Aorta (tissue), 5 donors: ENCODE measurements at places on chromosomes 3 and 15.
A peak's percentile ranks its signal among the peaks of the same experiment; 100 is the strongest.

GRCh38 chr3:135106445-135106844 is 311.4 kb downstream of the EPHB1 start:
- DNase-seq = no peak

GRCh38 chr3:105866656-105867653 is 1.9 kb downstream of the CBLB start:
- no peak for DNase-seq

GRCh38 chr15:53197426-53197839 is 407.3 kb upstream of the ONECUT1 start:
- peak; percentile 86 for DNase-seq

DNA sequence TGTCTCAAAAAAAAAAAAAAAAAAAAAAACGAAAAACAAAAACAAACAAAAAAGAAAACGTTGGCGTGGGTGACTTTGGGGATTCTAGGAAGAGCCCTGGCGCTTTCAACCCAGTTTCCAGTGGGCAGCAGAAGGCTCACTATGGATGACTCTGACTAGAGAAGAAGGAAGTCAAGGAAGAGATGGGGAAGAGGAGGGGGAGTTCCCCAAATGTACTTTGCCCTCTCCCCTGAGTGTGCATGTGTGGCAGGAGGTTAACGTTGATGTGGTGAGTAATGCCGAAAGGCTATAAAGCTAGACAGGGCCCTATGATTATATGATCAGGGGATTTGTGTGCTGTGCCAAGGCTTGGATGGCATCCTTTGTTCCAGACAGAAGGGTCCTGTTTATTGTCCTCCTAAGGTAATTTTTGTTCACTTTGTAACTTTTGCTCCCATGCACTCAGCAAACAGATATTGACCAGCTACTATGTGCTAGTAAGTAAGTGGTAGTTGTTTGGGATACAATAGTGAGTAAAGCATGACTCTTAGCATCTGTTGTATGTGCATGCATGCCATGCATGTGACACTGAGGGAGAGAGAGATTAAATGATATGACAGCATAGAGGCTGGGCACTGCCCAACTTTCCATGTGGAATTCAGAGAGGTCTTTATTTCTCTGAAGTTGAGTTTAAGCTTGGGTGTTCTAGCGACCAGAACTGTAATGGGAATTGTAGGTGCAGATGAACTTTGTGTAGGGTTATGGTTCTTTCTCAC is 750 bp upstream of the HHLA2 start:
- DNase-seq = no peak

GRCh38 chr15:82072926-82073537 is 27.2 kb upstream of the MEX3B start:
- DNase-seq = no peak

DNA sequence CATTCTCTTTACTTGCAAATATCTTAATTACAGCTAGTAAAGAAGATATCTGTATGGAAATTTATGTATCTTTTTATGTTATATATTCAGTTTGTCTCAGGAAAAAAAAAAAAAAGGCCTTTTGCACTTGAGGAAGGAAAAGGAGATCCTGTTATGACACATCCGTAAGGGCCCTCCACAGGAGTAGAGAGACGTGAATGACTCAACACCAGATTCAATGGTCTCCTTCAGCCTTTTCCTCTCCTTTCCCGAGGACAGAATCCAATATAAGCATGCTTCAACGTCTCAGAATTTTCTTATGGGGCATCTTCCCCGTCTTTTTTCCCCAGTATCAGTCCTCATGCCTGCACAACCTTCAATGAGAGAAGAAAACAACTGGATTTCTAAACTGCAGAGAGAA is 340.3 kb downstream of the NTRK3 start:
- no peak for DNase-seq

- DNase-seq = no peak
These were observed 37.0 kb downstream of the ETFA start for GRCh38 chr15:76274226-76274625.

DNA sequence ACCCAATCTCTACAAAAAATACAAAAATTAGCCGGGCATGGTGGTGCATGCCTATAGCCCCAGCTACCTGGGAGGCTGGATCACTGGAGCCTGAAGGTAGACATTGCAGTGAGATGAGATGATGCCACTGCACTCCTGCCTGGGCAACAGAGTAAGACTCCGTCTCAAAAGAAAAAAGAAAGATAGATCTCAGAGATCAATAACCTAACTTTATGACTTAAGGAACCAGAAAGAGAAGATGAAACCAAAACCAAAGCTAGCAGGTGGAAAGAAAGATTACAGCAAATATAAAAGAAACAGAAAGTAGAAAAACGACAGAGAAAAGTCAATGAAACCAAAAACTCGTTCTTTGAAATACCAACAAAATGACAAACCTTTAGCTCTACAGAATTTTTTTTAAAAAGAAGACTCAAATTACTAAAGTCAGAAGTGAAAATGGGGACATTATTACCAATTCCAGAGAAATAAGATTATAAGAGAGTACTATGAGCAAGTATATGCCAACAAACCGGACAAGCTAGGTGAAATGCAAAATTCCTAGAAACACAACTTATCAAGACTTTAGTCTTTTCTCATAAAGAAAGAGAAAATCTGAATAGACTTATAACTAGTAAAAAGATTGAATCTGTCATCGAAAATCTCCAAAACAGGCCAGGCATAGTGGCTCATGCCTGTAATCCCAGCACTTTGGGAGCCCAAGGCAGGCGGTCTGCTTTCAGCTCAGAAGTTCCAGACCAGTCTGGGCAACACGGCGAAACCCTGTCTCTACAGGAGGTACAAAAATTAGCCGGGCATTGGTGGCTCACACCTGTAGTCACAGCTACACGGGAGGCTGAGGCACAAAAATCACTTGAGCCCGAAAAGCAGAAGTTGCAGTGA is 35.0 kb downstream of the ACAP2 start:
- no peak for DNase-seq

- peak; percentile 25 for DNase-seq
These were observed 80.1 kb upstream of the HERC1 start for GRCh38 chr15:63913786-63914315.

DNA sequence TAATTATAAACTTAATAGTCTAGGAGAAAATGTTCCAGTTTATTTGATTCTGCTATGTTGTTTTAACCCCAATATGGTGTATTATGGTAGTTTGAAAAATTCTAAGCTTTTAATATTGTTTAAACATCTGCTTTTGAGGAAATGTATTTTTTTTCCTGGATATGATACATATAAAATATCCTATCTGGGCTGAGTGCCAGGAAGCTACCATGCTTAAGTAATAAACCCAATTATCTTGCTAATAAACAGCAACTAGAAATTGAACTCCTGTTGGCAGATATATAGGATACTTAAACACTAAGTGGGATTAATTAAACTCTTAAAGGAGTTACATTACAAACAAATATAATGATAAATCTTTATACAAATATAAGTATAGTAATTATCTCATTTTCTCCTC is 293.7 kb upstream of the GRM7 start:
- no peak for DNase-seq

- no peak for DNase-seq
These were observed 37.6 kb downstream of the IGF2BP2 start for GRCh38 chr3:185786956-185787877.

DNA sequence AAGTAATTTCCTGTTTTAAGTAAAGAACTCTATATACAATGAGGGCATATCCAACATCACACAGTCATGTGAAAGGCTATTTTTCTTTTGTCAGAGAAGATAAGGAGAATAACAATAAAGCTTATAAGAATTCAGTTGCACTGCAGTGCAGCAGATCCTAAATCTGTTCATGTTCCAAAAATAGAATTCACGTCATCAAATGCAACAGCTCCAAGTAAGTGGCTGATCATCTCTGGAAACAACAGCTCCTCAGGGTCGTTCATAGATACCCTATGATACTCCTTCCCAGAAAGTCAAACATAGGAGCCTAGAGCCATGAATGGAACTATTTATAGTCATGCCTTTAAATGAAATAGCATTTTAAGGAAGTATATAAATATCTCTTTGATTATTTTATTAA is 100.2 kb downstream of the FMN1 start:
- DNase-seq = no peak

- DNase-seq = no peak
These were observed 50.5 kb downstream of the CHST2 start for GRCh38 chr3:143170074-143170473.

DNA sequence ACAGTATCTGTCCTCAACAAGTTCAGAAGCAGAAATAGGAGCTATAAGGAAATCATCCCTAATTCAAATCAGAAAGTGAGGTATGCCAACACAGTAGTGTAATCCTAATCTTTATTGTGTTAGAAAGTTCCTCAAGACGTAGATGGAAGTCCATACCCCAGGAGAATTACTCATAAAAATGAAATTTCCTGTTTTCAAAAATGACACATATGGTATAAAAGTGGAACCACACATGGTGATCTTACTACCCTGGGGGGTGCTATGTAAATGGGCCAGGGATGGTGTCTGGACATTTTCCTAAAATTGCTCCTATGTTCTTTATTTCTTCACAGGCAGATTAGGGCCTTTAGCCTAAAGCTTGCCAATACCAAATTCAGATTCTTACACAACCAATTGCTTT is 204.1 kb downstream of the ARRDC4 start:
- no peak for DNase-seq

DNA sequence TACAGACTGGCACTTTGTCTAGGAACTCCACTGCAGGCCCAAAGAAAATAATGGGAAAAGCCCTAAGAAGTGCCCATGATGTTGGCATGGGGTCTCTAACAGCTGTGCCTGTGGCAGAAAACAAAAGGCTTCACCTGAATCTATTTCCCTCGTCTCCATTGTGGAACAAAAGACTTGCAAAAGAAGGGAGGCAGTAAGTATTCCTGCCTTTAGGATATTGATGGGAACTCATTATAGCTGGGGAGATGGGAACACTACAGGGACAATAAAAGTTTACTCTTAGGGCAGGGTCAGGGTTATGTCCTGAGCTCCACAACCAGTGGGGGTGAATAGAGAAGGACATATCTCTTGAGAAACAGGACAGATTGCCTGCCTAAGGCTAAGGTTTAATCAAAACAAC is 930.6 kb upstream of the EPHA6 start:
- DNase-seq = no peak

DNA sequence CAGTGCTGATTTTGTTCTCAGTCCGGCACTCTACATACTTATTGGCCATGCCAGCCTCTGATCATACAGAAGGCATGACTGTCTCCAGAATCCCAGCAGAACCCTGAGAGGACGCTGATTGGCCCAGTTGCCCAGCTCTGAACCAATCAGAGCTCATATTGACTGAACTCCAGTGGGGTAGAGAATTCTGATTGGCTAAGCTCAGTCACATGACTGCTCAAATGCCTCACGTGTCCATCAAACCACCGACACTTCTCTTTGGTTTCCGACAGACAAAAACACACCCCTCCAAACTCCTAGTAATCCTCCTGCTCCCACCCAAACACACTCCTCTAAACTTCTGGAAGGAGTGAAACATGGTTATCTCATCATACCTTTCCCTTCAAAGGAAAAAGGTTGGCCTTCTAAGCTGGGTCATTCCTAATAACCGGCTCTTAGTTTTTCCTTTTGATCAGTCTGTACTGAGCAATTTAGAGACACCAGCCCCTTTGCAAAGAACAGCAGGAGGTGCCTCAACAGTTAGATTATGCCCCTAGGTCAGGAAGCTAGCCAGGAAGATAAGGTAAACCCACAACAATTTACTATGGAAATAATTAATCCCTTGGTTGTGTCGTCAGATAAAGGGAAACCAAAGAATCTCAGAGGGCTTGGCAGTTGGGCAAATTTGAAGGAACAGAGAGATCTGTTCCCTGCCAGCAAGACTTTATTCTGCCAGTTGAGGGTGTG is 187.8 kb downstream of the TLE3 start:
- DNase-seq = no peak

GRCh38 chr3:170614214-170614966 is 28.5 kb upstream of the SLC7A14 start:
- no peak for DNase-seq

DNA sequence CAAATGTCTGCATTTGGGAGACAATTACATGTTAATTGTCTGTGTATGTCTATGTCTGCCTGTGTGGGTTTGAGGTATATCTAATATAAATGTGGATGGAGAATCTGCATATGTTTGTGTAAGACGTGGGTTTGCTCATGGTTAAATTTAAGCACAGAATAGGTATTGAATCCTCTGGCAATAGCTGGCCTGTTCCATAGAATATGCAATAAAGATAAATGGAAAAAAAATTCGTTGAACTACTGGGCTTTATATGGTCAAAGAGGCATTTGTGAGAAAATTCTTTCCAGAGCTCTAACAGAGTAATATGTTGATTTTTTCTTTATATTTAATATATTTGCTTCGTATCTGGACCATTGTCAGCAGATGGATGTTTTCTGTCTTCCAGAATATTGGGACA is 1.4 kb downstream of the VPS8 start:
- no peak for DNase-seq

DNA sequence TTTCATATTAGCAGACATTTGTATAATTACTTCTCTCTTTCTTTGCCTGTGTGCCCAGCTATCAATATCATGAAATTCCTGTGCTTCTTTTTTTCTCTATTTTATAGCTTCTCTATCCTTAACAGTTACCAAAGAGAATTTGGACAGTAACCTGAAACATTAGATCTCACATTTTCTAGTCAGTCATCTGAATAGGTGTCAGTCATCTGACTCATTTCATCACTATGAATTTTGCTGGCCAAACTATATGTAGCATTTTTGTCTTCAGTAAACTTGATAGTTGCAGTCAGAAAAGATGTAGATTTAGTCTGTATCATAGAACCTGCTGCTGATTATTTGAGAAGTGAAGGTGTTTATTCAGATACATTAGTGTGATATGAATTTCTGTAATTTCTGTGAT is 52.6 kb downstream of the HMG20A start:
- DNase-seq = no peak

DNA sequence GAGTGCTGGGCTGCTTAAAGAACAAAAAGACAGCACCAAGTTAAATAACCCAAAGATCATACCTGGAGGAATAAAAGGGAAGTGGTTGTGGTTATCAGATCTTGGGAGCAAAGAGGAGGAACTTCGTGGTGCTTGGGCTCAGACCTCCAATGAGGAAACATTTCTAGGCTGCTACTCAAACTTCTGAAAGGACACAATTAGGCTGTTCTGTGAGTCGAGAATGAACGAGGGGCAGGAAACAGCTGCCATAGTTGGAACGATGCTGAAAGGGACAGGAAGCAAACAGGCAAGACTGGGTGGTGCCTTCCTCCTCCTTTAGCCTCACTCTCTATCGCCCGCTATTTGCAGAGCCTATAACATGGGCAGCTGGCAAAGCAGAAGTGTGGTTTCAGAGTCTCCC is 276.3 kb upstream of the ARRDC4 start:
- no peak for DNase-seq

GRCh38 chr3:9779721-9780457 is 10.1 kb upstream of the CAMK1 start:
- DNase-seq = peak; percentile 61

DNA sequence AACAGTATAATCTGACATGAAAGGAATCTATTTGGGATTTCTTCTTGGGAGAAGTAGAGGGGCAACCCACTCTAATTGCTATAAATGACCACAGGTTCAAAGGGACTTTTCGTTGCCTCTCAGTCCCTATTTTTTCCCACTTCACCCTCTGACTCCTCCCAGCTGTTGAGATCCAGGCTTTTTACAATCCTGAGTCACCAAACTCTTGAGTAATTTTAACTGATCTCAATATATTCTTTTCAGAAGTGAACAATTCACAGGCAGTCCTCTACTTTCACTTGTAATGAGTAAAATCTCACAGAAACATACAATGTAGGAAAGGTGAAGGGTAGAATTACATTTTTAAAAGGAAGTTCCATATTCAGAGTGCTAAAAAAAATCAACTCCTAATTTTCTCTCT is 44.6 kb downstream of the EIF4E3 start:
- DNase-seq = no peak
